ENCODE measurements at places on chromosomes 2 and 18.

DNA sequence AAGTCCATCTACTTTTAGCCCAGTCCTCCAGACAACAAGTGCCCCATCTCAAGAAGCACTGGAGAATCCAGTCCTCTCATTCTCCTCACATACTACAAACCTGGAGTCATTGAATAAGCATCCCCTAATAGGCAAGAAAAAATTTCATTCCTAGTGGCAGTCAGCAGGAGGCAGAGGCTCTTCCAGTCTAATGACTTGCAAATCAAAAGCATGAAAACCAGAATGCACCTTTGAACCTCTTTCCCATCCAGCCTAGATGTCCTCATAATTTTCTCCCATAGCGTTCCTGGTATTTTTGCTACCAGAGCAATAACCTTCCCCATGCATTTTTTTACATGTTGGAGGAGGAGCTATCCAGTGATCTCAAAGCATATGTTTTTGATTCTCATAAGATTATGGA, 252.6 kb downstream of the TTC32 start:
- DNase-seq: peak; percentile 44

- DNase-seq: no peak
Observed at GRCh38 chr2:239598732-239599090, 197.9 kb upstream of the HDAC4 start.

- DNase-seq: no peak
Observed at GRCh38 chr18:75201282-75202270, 7.4 kb downstream of the PTGR3 start.

GRCh38 chr2:41955316-41956043, 92.3 kb upstream of the PKDCC start:
- no peak for DNase-seq

- no peak for DNase-seq
Observed at GRCh38 chr2:51969347-51969746, 937.4 kb upstream of the NRXN1 start.

DNA sequence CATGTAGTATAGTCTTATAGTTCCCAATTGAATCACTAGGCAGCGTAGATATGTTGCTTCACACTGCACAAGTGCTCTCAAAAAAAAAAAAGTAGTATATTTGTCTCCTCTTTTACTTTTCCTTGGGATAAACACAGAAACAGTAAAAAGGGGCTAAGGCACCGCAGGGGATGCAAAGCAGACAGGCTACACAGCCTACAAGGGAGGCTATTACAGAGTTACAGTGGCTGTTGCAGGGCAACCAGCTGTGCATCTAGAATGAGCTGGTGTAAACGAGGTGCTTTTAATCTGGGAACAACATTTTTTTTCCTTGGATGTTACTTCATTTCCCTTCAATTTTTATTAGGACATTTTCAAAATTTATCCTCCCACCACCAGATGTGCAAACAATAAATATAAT, 1934.7 kb upstream of the CELF4 start:
- DNase-seq: no peak

GRCh38 chr2:97995026-97995733, 568 bp downstream of the TMEM131 start:
- no peak for DNase-seq

- DNase-seq: no peak
Observed at GRCh38 chr2:230863442-230864121, 1.2 kb upstream of the ITM2C start.

DNA sequence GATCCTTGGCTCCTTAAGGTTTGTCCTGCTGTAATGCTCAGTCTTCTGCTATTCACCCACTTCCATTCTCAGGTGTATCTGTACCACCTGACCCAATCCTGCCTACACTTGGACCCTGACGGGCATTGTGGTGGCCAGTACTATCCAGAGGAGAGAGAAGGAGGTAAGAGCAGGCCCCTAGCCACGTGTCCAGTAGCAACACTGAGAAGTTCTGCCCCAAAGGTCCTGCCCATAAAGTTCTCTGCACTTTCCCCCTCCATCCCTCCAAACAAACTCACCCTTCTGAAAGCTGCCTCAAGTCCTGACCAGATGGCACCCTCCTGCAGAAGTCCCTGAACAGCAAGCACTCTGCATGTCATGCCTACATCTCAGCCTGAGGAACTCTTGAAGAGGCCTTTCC, 18.3 kb downstream of the TTC32 start:
- DNase-seq: no peak

GRCh38 chr2:197264332-197264731, 46.2 kb downstream of the ANKRD44 start:
- DNase-seq: no peak

- no peak for DNase-seq
Observed at GRCh38 chr18:13640266-13640860, 86.0 kb downstream of the FAM210A start.

DNA sequence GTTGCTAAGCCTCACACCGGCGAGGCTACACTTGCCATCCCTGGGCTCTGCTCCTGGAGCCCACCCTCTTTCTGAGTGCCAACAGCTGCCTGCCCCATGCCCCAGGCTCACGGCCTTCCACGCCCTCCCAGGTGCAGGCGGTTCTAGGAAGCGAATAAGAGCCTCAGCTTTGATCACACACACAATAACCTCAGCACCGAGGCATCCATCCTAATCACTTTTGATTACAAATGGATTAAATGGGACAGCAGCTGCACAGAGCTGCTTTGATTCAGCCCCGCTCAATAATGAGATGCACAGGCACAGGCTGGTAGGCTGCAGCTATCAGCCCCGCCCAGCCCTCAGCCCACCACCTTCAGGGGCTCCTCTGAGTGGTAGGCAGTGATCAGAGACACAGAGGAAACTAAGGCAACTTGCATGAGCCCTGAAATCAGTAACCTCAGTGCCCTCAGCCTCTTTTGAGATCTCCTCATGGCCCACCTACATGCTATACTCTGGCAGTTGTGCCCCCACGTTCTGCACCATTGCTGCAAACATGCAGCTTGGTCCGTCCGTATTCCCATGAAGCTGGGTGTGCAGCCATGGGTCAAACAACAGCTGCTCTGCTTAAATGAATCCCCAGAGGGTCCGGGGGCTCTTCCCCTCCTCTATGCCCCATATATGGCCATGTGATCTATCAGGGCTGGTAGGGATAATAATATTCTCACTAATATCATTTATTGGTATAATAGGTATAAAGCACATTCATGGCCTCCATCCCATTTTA, 171.4 kb downstream of the SETBP1 start:
- no peak for DNase-seq

GRCh38 chr2:230693411-230693810, 19.2 kb upstream of the CAB39 start:
- DNase-seq: no peak

DNA sequence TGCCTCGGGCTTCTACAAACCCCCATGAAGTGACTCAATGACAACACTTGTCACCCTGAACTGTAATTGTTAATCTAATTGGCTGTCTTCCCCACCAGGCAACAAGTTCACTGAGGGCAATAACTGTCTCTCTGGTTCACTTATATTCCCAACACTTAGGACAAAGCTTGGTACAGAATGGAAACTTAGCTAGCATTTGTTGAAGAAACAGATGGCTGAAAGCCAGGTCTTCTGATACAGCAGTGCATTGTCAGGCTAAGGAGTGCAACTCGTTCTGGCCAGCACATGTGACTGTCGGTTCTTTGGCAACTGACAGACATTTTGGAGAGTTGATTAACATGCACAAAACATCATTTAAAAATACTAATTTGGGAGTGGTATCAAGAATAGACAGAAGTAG, 14.6 kb upstream of the DNAJC27 start:
- no peak for DNase-seq

DNA sequence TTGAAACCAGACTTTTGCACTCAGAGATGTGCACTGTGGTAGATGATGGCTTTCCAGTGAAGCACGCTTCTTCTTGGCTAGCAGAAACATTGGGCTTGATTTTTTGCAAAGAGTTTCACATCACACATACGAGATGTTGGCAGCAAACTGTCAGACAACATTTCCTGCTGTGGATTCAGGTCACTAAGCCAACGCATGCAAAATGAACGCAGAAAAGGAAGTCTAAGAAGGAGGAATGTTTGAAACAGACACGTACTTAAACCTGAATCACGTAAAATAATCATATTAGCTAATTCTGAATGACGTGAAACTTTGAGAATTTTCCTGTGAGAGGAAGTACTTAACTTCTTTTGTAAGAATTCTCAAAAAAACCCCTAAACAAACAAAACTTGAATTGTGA, 88.1 kb downstream of the EPB41L3 start:
- DNase-seq: no peak

DNA sequence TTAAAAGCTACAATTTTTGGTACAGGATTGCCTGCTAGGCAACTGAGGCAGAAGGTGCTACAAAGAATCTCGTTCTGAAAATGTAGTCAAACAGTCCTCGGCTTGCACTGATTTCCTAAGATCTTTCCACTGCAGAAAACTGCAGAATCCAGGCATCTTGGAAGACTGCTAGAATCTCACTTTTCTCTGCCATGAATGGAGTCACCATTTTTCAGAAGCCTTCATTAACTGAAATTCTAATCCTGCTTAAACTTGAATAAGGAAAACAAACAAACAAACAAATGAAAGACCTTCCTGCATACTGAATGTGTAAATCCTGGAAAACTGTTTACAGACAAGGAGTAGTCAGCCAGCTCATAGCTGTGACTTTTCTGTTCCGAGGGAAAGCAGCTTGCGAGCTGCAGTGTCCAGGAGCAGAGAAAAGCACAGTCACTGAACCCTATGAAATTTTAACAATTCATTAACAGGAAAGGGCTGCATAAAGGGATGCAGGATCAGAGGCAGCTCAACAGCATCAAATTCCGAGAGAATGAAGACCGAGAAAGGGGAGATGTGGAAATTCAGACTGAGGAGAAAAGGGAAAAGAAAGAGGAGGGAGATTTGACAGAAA, 210.5 kb upstream of the PIK3C3 start:
- DNase-seq: no peak

DNA sequence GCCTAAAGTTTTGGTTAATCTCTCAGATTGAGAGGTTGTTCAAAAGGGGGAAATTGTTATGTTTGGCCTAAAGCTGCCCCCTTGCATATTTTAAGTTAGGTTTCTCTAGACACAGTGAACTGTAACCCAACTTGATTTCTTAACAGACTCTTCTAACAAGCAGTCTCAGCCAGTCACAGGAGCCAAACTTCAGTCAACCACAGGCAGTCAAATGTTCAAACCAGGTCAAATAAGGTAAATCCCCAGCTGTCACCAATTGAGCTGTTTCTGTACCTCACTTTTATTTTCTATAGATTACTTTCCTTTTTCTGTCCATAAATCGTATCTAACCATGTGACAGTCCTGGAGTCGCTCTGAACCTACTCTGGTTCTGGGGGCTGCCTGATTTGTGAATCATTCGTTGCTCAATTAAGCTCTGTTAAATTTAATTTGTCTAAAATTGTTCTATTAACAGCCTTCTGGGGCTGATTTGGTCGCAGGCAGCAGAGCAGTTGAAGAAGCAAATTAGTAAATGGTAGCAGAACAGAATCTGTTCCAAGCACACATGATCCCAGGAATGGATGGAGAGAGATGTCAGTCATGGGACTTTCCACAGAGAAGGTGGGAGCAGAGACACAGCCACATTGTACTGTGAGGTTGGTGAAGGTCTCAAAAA, 16.4 kb upstream of the NFU1 start:
- no peak for DNase-seq

DNA sequence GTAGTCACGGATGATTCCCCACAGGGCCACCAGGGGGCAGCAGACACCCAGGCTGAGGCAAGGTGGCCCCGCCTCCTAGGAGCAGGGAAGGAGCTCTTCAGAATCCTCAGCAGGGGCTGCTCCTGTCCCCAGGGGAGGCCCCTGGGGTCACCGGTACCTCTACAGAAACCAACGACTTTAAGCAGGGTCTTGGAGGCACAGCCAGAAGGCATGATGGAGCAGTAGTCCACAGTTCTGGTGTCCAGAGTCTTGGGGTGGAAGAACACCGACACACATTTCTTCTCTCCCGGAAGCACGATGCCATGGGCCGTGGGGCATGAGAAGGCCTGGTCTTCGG, 11.5 kb downstream of the CFAP65 start:
- DNase-seq: peak; percentile 42

DNA sequence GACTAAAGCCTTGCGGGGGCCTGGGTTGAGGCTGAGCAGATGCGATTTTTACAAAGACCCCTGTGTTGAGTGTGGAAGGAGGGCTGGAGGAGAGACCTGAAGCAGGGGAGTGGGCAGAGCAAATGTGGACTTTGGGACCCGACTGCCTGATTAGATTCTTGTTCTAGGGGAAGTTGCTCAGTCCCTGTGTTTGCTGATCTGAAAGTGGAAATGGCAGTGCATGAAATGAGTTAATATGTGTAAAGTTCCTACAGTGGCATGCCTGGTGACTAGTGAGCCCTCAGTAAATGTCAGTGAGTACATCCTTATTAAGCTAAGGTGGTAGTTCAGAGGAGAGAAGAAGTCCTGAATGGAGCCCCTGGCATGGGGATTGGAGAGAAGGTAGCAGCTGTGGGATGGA, 52.3 kb downstream of the ARMC9 start:
- no peak for DNase-seq

DNA sequence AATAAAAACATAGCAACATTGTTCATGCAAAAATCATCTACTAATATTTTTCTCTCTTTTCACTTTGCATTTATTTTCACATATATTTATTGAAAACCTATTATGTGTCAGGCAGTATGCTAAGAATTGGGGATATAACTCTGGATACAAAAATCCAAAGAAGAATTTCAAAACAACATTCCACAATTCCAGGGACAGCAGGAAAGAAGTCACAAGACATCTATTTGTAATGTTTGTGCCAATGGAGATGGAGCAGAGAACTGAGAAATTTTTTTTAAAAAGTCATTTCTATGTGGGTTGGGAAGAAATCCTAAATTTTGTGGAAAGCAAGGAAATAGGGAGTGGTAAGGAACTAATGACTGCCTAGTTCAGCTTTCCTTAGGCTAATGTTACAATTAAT, 128.6 kb upstream of the TLK1 start:
- DNase-seq: no peak

DNA sequence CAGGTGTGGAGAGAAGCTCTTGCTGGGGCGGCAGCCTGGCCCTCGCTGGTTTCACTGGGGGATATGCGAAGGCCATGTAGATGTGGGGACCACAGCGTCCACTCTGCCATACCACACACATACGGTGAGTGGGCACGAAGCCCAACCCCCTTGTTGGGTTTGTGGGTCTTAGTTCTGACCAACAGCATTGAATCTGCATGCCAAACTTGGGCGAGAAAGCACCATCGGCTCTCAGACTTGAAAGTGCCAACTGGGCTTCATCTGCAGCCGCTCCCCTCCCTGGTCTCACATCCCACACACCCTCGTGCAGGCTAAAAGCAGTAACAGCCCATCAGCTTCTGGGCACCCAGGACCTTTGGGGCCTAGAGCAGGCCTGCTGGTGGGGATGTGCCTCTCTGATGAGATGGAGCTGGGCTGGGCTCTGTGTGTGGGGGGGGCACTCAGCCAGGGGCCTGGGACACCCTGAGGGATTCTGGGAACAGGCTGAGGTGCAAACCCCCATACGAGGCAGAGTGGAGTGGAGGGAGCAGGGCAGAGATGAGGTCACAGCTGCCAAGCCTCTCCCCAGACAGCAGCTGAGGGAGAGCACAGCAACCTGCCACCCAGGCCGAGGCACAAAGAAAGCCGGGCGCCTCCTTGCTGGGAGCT, 264.4 kb downstream of the TWIST2 start:
- DNase-seq: no peak

- DNase-seq: no peak
Observed at GRCh38 chr2:105748566-105748965, 3.9 kb downstream of the NCK2 start.
